ENCODE measurements at places on chromosomes 4 and X.

GRCh38 chrX:78658845-78659744, at the start of gene RTL3:
TSS of gene RTL3 (minus strand) at chrX:78659328. CDS start at chrX:78658420, 908 bp downstream.
- DNase-seq, result no peak

DNA sequence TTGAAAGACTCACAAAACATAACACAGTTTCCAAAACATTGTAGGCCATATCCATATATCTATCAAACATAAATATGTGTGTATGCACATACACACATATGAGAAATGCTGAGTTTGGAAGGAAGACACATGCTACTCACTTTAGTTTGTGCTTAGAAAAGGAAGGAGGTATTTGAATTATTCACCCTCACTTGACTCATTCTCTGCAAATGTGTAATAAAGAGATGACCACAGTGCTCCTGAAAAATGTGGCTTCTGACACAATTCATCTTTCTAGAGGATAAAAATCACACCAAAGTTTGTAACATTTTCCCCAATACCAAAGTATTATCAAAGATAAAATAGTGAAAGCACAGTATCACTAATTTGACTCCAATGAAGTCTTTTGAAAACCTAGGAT, 950.1 kb downstream of the FAT4 start:
- DNase-seq, result no peak

- no peak for DNase-seq
Measured at GRCh38 chr4:156999175-156999517, 27.5 kb upstream of the PDGFC start.

- DNase-seq, result no peak
Measured at GRCh38 chrX:12137951-12138360, 317 bp upstream of the FRMPD4 start.

DNA sequence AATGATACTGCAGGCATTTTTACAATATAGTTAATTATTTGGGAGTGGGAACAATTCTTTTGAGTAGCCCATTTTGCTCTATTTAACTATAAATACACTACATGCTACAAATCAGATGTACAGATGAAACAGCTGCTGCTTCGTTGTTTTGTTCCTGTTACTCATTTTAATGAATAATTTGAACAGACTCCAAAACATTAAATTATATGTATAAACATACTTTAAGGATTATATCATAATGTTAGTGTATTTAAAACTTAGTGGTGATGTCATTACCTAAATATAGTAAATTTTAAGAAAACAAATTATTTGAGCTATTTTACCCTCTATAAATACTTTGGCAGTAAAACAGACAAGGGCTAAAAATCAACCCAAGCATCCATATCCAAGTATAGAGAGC, 60.7 kb downstream of the GAB1 start:
- no peak for DNase-seq

DNA sequence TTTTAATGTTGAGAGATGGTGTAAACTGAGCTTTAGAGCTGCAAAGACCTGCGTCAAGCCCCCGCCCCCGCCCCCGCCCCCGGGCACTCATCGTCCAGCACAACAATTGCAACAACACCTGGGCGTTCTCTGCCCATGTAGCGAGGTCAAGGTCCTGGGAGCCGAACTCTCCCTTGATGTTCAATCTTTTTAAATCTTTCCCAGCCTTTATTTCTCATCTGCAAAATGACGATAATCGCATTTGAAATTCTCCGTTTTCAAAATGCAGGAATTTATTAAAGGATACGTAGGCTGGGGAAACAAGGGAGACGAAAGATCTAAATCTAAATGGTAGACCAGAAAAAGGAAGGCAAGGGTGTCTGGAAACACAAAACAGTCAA, 648 bp upstream of the MSMO1 start:
- DNase-seq, result peak; percentile 41

- DNase-seq, result no peak
Measured at GRCh38 chr4:58590722-58591121, 1480.5 kb upstream of the IGFBP7 start.

DNA sequence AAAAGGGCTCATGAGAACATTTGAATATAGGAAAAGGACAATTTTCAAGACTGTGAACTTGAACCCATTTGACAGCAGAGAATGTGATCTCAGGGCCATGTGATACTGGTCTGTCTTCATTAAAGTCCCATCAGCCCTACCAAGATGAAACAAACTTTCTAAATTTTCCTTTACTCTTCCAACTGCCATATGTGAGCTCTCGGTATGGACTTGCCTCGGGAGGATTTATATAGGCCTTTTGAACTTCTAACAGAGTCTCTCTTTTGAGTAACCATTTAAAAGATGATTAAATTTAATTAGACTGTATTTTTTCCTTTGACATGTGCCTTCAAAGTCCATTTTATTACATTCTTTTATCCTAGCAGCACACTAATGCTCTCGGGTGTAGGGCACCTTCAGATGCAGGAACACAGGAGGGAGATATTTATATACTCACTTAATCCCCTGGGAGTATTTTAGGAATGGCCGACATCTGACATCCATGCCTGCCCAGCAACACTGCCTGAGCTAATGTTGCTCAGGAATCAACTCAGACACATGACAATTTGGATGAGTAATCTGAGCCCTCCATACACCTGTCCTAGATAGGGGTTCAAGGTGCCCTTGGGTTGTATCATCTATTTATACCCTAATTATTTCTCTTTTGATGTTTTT, 155.0 kb downstream of the SLC7A11 start:
- no peak for DNase-seq

GRCh38 chr4:161419822-161420221, 744.0 kb downstream of the FSTL5 start:
- DNase-seq, result peak; percentile 7

GRCh38 chrX:153922932-153923857, 2.9 kb downstream of the ARHGAP4 start:
- DNase-seq, result peak; percentile 90

- DNase-seq, result no peak
Measured at GRCh38 chr4:159105761-159106243, 2.9 kb downstream of the RAPGEF2 start.

GRCh38 chr4:85402371-85402770, 72.6 kb upstream of the ARHGAP24 start:
- DNase-seq, result no peak

DNA sequence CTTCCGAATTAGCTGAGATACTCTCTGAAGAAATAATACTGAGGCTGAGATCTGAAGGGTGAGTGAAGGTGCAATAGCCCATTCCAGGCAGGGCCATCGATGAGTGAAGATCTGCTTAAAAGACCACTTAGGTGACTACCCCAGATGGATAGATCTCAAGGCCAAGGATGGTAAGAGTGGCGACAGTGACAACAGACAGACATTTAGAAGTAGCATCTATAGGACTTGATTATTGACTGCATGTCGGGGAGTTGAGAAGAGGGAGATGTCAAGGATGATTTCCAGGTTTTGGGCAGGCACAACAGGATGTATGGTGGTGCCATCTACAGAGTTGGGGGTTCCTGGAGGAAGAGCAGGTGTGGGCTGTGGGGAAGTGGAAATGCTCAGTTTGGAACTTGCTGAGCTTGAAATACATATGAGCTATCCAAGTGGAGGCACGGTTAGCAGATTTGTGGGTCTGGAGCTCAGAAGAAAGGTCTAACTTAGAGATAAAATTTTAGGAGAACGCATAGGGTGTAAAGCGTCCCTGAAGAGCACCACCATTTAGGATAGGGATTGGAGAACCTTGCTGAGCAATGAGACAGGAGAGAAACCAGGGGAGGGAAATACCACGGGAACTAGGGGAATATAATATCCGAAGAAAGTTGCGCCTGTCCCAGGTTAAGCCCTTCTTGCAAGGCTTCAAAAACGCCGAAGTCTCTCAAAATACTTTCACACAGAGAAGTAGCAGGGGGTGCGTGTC, 688 bp downstream of the UFSP2 start:
- no peak for DNase-seq

DNA sequence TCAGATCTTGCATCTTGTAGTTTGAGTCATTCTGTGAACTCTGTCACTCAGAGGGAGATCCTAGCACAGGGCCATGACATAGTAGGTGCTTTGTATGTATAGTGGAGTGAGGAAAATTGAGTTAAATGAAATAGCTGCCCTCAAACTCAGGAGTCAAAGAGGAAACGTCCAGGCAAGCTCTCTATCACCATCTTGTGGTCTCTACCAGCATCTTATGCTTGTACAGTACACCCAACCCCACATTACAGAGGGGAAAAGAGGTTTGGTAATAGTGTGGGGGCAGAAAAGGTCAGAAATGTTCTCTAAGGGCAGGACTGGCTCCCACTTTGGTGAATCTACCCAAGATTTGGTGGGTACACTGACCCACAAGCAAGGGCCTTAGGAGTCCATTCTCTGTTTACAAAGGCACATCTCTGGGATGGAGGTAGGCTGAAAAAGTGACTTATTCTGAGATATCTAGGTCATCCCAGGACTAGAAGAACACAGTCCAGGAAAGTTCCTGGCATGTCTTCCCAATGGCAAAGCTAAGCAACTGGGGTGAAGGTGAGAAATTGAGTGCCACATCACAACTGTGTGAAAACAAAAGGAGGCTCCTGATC, 131.8 kb downstream of the OR13H1 start:
- peak; percentile 35 for DNase-seq
